Bronchial epithelial cell (primary cell): ENCODE measurements at places on chromosomes 13 and 19. TPM values are rescaled to one million over a fixed set of nuclear protein-coding genes. Genes with fewer than 3 reads are reported as not detected.

GRCh38 chr19:47221890-47222289 lies 9.1 kb downstream of the BBC3 start:
- DNase-seq, result no peak

DNA sequence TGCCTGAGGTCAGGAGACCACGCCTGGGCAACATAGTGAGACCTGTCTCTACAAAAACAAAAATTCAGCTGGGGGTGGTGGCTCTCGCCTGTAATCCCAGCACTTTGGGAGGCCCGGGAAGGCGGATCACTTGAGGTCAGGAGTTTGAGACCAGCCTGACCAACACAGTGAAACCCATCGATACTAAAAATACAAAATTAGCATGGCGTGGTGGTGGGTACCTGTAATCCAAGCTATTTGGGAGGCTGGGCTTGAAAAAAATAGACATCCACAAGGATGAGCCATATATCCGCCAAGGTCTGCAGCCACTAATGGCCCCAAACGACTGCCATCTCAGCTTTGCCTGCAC lies 3.1 kb downstream of the RPS16 start:
- DNase-seq, result no peak

DNA sequence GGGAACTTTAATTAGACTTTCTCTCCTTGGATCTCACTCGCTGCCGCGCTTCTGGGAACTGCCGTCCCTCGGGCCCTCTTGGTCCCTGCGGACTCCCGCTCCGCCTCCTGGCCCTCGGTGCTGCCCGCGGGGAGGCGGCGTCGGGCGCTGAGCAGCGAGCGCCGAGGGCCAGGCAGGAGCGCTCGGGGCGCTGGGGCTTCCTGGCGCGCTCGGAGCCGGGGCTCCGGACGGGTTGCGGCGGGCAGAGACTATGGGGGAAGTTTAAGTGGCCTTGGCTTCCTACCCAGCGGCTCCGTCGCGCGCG lies 704 bp downstream of the CHST8 start:
- no peak for DNase-seq

DNA sequence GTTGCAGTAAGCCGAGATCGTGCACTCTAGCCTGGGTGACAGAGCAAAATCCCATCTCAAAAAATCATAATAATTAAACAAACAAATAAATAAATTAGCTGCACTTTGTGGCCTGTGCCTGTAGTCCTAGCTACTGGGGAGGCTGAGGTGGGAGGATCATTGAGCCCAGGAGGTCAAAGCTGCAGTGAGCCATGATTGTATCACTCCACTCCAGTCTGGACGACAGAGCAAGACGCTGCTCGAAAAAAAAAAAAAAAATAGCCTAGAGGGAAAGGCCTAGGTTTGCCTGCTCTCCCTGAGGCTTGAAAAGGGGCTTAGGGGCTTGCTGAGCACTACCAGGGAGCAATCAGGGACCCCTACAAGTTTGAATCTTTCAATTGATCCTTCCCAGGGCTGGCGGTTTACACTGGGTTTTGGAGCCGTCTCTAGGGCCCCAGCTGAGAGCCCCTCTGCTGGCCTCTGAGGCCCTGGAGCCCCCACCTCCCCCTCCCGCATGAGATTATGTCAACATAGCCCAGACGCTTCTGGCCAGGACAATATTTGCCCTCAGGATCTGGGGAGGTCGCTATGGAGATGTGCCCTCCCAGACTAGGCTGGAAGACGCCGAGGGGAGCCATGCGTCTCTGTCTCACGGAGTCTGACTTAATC lies 10.4 kb upstream of the GIPR start:
- no peak for DNase-seq

GRCh38 chr19:58097349-58097748 lies 682 bp downstream of the ZSCAN18 start:
- no peak for DNase-seq

DNA sequence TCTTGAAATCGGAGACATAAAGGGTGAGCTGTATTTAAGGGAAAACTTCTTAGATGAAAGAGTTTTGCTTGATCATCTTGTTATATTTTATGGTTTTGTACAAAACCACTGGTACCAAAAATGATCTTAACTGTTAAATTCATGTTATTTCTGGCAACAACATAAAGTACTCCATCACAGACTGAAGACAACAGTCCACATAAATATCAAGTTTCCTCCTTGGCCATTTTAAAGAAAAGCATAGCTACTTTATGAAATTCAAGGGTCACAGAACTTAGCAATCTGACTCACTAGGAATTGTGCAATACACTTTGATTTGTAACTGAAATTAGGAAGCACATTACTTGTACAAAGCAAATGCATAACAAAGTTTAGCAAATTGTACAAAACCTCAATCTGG lies 66.3 kb downstream of the TBC1D4 start:
- DNase-seq, result peak; percentile 80

SERPINE3 gene
- not detected in 2 replicates for total RNA-seq

SLAIN1 gene
- under 0.01 TPM in 1 of 2 replicates, not detected in the other for total RNA-seq

AMER2 gene
- not detected in 2 replicates for total RNA-seq
